ENCODE measurements at places on chromosomes 1 and 21.

DNA sequence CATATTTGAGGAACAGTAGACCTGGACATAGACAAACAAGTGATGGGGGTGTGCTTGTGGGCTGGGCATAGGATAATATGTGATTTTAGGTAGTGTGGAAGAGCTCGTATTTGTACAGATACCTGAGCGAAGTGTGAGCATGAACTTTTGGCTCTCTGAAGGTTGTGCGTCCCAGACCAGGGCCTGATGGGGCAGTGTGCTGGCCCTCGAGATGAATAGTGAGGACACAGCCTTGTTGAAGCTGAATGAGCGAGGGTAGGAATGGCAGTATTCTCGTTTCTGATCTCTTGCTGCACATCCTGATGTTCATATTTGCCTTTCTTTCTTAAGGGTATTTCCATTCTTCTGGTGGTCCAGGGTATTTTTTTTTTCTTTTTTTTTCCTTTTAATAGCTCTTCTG is 41.5 kb downstream of the USP25 start:
- DNase-seq = no peak

DNA sequence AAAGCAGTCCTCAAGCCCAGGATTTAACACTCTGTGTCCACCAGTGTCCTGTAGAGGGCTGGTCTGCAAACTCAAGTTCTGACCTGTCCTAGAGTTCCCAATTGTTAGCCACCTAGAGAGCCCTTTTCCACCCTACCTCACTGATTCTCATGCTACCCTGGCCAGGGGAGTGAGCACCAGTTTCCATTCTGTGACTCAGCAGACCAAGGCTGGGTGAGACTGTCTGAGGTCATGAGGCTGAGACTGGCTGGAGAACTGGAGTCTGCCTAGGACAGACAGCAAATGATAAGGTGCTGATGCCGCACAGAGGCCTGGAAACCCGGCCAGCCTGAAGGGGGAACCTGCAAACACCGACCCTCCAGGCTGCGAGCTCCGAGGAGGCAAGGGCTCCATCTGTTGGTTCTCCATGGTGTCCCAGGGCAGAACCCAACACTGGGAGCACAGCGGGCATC is 13.7 kb downstream of the GLIS1 start:
- no peak for DNase-seq

GRCh38 chr21:17428980-17429379 is 83.9 kb upstream of the CXADR start:
- DNase-seq = no peak

DNA sequence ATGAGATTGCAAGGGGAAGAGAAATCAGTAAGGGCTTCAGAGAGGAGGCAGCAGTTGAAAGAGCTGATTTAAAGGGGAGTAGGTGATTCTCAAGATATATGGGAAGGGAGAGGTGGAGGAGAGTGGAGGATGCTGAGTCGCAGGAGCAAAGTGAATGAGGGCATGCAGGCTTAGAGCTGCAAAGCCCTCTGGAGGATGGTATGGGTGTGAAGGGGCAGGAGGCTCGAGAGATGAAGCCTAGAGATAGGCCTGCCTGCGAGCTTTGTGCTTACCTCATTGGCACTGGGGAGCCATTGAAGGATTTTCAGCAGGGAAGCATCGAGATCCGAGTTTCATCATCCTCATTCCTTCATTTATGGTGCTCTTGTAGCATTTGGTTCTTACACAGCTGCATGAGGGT is 15.8 kb upstream of the SH2D2A start:
- DNase-seq = no peak

GRCh38 chr1:19457607-19458006 is 27.7 kb downstream of the CAPZB start:
- DNase-seq = no peak

DNA sequence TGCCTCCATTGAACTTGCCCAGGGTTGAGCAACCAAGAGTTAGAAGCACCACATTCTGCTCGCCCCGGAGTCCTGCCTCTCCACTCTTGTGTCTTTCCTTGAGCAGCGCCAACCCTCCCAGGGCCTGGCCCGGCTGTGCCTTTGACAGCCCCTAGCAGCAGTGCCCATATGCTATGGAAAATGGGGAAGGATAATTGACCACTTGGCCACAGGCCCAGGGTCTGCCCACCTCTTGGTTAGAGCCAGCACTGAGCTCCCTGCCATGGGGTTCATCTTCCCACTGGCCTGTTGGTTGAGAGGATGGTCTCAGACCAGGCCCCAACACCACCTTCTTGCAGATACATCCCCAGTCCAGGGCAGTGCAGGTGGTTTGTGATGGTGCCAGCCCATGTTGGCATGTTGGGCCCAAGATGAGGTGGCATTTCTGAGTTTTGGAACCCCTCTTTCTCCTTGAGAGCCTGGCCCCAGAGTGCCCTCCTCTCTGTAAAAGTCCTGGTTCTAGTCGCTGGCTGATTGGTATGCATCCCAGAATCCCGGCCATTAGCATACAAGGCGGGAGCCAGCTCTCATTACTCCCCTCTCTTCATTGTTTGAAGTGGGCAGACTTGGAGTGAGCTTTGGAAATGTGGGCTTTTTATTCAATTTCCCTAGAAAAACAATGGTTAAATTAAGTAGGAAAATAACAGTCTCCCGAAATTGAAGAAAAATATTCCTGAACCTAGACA is 7.6 kb downstream of the ARHGEF10L start:
- no peak for DNase-seq

DNA sequence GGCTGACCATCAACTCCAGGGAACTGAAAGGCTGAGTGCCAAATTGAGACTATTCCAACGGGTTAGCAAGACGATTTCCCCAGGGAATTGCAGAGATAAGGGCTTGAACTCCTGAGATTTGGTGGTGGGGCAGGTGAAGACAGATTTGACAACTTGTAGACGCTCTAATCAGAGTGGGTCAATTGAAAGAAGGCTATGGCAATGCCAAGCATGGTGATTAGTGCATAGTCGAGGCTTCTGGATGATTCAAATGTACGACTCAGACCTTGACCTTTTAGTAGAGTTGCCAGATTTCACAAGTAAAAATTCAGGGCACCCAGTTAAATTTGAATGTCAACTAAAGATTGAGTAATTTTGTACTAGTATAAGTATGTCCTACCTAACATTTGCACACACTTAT is 302.1 kb upstream of the SPAG17 start:
- DNase-seq = no peak

DNA sequence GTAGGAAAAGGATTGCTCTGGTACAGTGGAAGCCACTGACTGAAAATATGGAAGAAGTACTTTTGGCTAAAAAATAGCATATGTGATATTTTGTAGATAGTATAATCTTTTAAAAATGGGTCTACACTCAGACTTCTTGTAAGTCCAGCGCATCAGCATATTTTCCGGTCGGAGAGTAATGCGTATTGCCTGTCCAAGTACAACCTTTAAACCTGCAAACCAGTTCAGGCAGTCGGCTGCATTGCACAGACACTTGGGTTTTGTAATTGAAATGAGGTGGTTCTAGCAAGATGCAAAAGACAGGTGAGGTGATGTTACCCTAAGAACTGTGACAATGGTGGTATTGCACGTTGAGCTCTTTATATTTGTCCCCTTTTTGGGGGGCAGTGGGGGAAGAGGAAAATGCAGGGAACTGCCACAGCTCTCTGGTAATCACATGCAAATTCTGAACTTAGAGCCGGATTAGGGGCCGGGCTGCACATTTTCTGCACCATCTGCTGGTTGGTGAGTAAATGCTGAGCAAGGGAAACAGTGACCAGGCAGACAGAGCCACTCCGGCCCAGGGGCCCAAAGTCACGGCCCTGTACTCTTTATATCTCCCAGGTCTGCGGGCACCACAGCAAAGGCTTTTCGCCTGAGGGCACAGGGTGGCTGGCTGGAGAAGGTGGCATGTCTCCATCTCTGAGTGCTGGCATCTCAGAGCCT is 2.3 kb downstream of the GPR137B start:
- no peak for DNase-seq

Data from lower leg skin (tissue), 4 donors.